ENCODE measurements at places on chromosomes 5 and 9.

GRCh38 chr9:97970165-97970564 lies 13.0 kb upstream of the ANP32B start:
- no peak for DNase-seq

GRCh38 chr5:132787076-132787475 lies 10.0 kb upstream of the SEPTIN8 start:
- no peak for DNase-seq

DNA sequence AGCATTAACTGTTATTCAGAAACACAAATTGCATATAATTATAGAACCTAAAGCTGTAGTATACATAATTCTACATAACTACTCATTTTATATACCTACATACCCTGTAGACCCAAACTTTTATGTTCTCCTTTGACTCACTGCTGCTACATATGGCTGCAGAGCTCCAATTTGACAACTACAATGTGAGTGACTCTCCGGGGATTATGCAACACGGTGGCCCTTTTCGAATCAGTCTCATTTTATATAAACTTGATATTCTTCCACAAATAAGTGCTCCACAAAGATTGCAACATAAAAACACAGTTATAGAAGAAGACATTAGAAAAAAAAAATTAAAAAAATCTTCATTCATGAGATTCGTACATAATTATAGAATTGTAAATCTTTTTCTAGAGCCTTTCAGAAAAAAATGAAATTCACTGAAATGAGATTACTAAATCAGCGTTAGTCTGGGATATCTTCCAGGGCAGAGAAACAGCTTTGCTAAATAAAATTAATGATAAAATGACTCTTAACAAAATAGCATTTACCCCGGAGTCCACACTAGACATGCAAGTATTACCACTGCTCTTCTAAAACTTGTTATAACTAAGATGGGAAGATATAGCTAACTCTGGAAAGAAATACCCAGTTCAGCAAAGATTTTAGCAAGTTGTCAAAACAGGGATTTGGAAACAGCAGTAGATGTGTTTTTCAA lies 52.6 kb downstream of the SRFBP1 start:
- DNase-seq, result no peak

GRCh38 chr9:133377721-133378216 lies 1.6 kb downstream of the STKLD1 start:
- DNase-seq, result no peak

- no peak for DNase-seq
Measured at GRCh38 chr5:141882594-141883183, 4.5 kb upstream of the PCDH1 start.

DNA sequence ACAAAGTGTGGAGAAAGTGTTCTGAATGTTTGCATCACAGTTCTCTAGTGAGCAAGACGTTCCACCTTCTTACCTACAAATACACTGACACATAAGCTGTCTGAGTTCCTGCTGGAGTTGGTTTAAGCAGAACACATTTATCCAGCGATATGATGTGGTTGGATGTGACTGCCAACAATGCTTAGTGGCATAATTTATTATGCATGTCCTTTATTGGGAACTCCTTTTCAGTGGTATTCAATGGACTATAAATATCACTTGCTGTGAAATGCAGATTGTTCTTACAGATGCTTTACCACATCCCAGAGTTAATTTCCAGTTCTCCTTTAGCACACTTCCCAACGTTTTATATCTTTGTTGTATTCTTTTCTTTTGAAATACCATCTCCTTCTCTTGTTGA lies 222.2 kb downstream of the LURAP1L start:
- no peak for DNase-seq

- DNase-seq, result no peak
Measured at GRCh38 chr9:110152704-110153374, 55.1 kb downstream of the C9orf152 start.

DNA sequence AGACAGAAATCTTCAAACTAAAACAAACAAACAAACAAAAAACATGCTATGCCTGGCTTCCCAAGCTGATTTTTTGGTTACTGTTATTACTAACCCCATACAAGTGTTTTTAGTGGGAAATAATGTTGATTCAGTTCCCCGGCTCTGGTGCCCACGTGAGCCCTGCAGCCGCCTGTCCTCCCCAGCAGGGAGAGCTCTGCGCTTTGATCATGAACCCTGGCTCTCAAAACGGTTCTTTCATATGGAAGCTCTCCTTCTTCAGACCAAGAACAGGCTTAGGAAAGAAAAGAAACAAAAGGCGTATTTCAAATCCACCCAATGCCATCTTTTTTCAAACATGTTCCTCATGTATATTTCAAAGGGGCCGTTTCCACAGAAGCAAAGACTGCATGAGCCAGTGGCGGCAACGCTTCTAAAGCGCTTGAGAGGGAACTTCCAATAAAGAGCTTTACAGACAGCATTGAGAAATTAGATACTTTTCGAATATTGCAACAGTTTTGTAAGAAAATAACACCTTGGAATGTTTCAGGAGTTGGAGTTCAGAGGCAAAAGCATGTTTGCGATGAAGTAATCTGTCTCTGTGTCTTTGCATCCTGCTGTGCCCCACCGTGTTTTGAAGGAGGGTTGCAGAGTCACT lies 74.8 kb downstream of the ICE1 start:
- no peak for DNase-seq

- DNase-seq, result no peak
Measured at GRCh38 chr5:163352531-163352930, 84.9 kb upstream of the CCNG1 start.

GRCh38 chr5:11064763-11065450 lies 303.9 kb upstream of the DAP start:
- DNase-seq, result no peak

DNA sequence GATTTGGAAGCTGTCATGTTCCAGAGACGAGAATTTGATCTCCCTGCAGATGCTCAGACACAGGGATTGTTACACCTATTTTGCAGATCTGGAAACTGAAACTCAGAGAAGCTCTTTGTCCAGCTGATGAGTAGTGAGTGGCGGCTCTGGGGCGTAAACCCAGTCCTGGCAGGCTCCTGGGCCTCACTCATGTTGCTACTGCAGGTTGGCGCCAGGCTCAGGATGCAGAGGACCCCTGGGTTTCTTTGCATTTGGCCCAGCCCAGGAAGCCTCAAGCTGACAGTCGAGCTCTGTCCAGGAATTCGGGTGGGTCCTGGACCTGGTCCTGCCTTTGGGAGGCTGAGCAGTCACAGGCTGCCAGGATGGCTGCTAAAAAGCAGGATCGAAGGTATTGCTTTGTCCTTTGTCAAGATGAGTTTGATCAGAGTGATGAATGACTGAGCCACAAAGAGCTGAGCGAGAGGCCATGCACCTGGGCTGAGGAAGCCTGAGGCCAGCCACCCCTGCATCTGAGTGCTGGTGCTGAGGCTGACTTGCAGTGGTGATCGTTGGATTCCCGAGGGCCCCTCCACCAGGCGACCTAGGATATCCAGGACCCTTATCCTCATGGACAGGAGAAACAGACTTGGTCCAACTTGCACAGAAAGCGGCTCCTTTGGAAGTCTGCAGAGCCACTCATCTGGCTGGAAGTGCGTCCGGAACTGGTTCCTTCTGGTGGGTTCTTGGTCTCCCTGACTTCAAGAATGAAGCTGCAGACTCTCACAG lies 8.3 kb upstream of the RNF130 start:
- no peak for DNase-seq

DNA sequence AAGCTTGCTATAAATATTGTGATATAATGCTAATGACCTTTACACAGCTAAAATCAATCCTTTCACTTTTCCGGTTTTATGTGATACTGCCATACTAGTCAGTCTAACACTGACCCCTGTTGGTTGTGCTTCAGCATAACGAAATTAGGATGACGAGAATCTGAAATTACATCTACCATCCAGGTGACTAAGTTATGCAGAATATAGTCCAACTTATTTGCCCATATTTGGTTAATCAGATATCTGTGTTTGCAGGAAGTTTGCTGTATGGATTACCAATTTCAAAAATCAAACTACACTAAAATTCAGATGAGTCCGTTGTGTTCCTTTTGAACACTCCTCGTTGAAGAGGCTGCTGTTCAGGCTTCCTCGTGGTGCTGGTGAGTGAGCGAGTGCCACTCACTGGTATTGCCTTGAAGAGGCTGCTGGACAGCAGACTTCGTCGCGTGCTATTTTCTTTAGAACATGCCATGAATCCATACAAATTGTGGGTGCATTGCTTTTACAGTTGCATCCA lies 32.5 kb downstream of the TENT4A start:
- DNase-seq, result no peak

DNA sequence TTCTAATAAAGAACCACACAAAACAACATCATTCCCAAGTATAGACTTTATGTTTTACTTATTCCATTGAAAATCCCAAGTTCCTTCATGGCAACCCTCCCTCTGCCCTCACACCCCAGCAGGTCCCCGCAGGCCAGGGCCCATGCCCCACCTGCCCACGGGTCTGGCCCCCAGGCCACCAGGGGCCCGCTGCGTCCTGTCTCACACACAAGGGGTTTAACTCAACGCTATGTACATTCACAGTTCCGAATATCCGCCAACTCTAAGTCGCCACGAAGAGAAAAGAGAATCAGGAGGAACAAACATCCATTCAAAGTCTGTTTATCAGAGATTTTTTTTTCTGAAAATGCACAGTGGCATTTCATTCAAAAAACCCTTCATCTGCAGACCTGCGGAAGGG lies 16.2 kb upstream of the SLC6A3 start:
- DNase-seq, result no peak

GRCh38 chr5:10317825-10318682 lies 10.4 kb upstream of the CMBL start:
- no peak for DNase-seq

GRCh38 chr5:10712574-10713366 lies 48.3 kb downstream of the DAP start:
- DNase-seq, result no peak
